Caki2 (cell line): ENCODE measurements at places on chromosomes 13 and 19. TPM values are rescaled to one million over a fixed set of nuclear protein-coding genes. Genes with fewer than 3 reads are reported as not detected.

DNA sequence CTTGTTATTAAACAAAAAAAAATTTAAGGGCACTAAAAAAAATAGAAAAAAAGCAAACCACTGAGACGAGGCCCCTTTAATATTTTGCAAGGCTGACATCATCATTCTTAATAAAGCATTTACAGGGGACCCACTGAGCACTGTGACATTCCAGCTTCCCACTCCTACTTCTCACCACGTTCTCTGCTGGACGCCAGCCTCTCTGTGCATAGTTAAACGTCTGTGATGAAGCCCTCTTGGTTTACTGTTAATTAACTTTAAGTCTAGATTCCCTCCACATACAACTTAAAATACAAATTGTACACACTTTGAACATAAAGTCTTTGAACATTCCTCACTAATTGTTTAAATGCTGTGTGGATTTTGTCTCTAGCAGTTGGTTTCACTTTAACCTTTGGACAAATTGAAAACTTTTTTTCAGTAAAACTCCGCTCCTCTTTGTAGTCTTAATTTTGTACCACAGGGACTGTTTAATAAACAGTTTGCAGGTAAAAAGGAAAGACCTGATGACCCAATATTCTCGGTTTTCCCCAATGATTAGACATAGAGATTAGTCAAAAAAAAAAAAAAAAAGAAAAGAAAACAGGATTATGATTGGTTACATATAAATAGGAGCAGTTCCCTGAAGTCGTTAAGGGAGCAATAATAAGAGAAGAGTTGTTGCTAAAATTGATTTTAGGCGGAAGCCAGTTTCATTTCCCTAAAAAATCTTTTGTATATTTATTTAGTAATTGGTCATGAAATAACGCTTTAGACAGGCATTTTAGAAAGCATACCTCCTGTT lies 219.8 kb downstream of the MZT1 start:
- peak; percentile 23 for DNase-seq

DNA sequence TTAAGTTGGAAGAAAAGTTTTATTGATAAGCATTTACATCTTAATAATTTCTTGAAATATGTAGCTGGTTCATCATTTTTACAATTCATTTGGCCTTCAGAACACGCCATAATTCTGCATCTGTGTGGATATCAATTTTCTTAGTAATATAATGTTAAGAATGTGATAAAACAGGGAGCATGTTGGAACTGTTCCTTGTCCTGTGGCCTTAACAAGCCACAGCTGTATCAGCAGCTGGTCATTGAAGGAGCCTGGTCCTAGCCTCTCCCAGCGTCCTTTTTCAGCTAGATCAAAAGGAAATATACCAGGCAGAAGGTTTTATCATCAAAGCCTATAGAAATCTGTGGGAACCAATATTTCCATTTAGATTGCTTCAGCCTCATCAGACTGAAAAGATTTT lies 421.8 kb downstream of the SPRY2 start:
- no peak for DNase-seq

Gene SIGLEC9
- 1.5 TPM in 1 of 2 replicates, not detected in the other for total RNA-seq

DNA sequence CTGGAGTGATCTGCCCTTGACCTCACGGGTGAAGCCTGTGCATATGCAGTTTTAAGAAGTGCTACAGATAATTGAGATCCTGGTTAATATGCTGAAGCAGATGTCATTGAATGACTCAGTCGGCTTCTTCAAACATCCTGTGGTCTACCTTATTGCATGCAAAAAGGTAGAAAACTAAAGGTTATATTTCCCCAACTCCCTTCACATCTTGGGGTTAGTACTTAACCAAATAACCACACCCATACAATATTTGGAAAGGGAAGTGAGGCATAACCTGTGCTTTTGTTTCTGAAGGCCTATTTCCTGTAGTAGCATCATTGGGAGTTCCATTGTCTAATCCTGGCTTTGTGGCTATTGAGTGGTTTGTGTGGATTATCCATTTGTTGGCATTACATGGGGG lies 58.3 kb downstream of the RAP2A start:
- DNase-seq: no peak

DNA sequence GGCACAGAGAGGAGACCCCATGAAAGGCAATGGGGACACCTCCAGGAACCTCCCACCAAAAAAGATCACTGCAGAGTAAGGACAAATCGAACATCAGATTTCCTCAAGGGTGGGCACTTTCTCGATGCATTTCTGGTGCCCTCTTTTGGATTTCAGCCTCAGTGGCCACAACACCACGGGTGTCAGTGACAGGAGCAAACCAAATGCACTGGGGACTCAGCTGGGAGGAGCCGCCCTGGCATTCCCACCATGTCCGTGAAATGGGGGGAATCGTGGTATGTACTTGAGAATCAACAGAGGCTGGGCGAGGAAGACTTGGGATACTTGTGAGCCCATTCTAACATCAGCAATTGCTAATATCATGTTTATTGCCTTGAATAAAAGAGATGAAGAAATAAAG lies 16.3 kb downstream of the FAM187B start:
- DNase-seq: no peak

Gene ZNF709
- 1.1 and 5.2 TPM in 2 replicates for total RNA-seq

DNA sequence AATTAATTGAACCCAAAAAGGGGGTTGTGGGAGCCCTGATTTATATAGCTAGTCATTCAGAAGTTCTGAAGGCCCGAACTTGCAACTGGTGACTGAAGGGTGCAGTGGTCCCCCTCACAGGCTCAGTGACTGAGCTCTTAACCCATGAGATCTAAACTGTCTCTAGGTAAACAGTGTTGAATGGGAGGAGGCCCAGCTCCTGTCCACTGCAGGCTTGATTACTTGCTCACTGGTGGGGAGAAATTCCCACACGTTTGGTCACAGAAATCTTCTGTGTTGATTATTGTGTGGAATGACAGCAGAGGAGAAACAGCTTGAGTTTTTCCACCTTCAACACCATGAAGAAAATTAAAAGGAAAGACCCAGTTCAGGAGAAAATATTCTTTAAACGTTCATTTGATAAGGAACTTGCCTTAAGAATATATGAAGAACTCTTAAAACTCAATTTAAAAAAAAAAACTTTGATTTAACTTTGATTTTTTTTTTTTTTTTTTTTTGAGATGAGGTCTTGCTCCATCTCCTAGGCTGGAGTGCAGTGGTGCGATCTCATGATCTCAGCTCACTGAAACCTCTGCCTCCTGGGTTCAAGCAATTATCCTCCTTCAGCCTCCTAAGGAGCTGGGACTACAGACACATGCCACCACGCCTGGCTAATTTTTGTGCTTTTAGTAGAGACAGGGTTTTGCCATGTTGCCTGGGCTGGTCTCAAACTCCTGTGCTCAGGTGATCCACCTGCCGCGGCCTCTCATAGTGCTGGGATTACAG lies 249.3 kb downstream of the UQCRFS1 start:
- DNase-seq: no peak

DNA sequence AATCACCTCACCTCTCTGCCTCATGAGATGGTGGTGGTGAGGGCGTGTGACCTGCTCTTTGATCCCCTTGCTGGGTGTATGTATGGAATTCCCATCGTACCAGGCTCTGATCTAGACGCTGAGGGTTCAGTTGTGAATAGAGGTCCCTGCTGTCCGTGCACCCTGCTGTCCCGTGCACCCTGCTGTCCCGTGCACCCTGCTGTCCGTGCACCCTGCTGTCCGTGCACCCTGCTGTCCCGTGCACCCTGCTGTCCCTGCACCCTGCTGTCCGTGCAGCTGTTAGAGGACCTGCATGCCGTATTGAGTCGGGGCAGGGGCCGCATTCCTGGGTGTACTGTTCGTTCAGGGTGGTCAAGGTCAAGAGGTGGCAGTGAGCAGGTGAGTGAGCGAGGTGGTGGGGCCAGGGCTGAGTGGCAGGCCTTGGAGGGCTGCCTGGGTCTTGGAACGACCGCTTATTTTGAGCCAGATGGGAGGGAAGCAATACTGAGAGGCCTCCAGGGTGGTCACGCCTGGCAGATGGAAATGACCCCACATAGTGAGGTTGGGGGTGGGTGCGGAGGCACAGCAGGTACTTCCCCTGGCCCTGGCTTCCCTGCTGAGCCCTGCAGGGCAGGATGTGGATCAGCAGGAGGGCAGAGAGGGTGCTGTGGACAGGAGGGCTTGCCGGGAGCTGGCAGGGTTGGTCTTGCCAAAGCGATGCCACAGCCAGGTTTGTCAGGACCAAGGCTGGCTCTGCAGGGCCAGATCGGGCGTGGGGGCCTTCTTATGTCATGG lies 4.6 kb upstream of the EPN1 start:
- DNase-seq: no peak

GRCh38 chr13:20451397-20451796 lies 74.3 kb downstream of the CRYL1 start:
- DNase-seq: no peak

- DNase-seq: no peak
These were observed 22.8 kb downstream of the ONECUT3 start for GRCh38 chr19:1775951-1776605.

DNA sequence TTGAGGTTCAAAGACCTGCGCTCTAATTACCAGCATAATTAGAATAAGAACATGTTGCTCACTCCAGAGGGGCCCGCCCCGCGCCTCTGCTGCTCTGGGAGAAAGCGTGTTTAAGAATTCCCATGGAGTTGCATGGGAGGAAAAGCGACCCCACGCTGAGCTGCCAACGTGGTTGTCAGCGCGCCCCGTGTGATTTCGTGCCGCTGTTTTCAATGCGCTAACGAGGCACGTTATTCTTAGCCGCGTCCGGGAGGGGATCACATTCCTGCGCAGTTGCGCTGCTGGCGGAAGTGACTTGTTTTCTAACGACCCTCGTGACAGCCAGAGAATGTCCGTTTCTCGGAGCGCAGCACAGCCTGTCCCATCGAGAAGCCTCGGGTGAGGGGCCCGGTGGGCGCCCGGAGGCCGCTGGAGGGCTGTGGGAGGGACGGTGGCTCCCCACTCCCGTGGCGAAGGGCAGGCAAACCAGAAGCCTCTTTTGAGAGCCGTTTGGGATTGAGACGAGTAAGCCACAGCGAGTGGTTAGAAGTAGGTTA lies 173.8 kb upstream of the SOX1 start:
- no peak for DNase-seq

DNA sequence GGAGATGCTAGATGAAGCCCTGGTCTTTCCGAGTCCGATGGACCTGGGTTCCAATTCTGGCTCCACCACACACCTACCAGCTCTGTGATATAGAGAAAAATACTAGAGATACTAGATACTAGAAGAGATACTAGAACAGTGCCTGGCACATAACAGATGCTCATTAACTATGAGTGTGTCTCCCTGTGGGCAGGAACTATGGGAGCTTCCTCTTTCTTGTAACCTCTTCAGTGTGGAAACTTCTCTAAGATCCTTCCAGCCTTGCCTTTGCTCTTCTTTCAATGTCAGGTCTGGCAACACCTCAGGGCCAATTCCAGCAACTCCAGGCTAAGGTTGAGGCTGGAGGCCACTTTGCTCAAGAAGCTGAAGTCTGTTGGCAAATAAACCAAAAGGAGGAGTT lies 143.9 kb downstream of the KATNAL1 start:
- DNase-seq: no peak

- DNase-seq: no peak
These were observed 16.6 kb downstream of the CHST8 start for GRCh38 chr19:33638167-33639034.

DNA sequence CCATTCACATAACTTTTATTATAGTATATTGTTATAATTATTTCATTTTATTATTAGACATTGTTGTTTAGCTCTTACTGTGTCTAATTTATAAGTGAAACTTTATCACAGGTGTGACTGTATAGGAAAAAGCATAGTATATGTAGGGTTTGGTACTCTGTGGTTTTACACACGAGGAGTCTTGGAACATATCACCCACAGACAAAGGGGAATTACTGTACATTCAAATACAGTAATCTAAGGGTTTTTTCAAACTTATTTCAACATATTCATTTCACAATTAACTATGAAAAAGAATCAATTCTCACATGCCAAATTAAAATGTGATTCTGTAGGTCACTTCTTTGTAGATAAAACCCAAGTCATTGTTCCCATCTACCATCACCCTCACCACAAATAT lies 46.0 kb downstream of the RBM26 start:
- DNase-seq: no peak

Gene KLK4
- total RNA-seq: not detected in 2 replicates

DNA sequence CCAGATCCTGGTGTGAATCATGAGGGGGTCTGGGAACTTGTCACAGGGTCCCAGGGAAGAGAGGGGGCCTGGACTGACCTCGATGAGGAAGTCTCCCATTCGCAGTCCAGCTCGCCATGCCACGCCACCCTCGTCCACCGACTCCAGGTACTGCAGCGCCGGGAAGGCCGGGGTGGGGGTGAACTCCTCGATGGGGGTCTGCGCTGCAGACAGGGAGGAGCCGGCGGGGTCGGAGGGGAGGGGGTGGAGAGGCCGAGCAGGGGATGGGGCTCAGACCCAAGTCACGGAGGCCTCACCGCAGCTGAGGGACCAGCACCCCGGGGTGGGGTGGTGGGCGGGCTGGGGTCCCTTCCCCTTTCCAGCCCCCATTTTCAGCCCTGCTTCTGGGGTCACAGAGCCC lies 30.8 kb downstream of the SHANK1 start:
- DNase-seq: no peak

- DNase-seq: peak; percentile 63
These were observed 2.5 kb downstream of the ATP5F1D start for GRCh38 chr19:1243768-1244692.

GRCh38 chr19:38062959-38063761 lies 156.2 kb downstream of the SIPA1L3 start:
- no peak for DNase-seq

- no peak for DNase-seq
These were observed 5.3 kb downstream of the RNASEH2B start for GRCh38 chr13:50914848-50915247.

DNA sequence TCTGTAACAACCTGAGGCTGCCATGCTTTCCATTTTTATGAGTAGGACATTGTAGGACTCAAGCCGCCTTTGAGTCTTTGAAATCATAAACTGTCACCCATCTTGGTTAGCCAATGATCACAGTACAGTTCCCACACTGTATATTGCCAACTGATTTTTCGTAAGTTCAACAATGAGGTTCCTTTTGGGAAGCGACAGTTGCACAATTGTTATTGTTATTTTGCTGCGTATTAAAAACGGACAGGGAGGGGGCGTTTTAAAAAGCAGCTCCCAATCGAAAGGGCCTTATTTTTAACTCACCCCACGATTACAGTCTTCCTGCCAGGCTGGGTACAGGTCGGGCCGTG lies 601 bp downstream of the SLC46A3 start:
- no peak for DNase-seq

- DNase-seq: no peak
These were observed 4.8 kb downstream of the RUBCNL start for GRCh38 chr13:46382224-46382623.

- no peak for DNase-seq
These were observed 36.6 kb downstream of the ZSWIM4 start for GRCh38 chr19:13831537-13832467.

- DNase-seq: peak; percentile 44
These were observed 11.4 kb upstream of the CD22 start for GRCh38 chr19:35317464-35318043.

Gene TEAD2
- 36.8 and 42.4 TPM in 2 replicates for total RNA-seq

- DNase-seq: no peak
These were observed 268.9 kb downstream of the IRS2 start for GRCh38 chr13:109517517-109517916.

Gene LRRC63
- not detected in 2 replicates for total RNA-seq

- DNase-seq: no peak
These were observed 120.6 kb upstream of the GPR12 start for GRCh38 chr13:26881154-26881553.

Gene TDRD3
- 4.6 and 7.4 TPM in 2 replicates for total RNA-seq
